ENCODE measurements at places on chromosomes 2 and 18.

GRCh38 chr2:29193681-29194080 is 78.5 kb downstream of the CLIP4 start:
- DNase-seq, result no peak

DNA sequence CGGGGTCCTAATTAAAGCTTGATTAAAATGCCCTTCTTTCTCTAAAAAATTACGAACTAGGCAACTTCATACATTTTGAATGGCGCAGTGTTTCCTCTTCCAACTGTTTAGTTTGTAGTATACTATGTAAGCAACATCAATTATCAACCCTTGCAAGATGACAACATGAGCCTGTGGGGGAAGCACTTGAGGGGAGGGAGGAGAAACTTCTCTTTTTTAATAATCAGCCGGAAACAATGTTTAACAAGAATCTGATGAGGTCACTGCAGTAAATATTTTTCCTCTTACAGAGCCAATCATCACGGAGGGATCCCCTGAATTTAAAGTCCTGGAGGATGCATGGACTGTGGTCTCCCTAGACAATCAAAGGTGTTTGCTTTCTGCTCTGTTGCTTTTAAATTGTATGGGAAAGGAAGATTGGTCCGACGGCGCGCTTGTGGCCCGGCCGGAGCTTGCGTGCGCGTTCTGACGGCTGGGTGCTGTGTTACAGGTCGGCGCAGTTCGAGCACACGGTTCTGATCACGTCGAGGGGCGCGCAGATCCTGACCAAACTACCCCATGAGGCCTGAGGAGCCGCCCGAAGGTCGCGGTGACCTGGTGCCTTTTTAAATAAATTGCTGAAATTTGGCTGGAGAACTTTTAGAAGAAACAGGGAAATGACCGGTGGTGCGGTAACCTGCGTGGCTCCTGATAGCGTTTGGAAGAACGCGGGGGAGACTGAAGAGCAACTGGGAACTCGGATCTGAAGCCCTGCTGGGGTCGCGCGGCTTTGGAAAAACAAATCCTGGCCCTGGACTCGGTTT is 5.3 kb upstream of the DLX1 start:
- DNase-seq, result no peak

GRCh38 chr2:234111523-234111922 is 61.0 kb downstream of the SPP2 start:
- DNase-seq, result no peak

GRCh38 chr2:43110442-43110871 is 115.9 kb downstream of the ZFP36L2 start:
- peak; percentile 68 for DNase-seq

DNA sequence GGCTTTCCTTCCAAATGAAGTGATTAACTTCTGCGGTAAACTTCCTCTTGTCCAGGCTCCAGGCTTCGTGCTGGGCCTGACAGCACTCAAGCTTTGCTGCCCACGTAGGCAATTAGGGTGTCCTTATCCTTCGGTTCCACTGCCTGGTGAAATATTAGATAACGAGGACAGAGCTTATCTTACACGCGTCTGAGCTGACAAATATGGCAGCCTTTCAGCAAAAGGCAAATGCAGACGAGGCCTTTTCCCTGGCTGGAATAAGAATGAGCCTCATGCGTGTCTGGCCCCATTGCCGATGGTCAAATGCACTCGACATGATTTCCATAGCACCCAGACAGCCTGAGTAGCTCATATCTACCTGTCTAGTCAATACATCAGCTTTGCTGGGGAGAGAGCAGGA is 141.5 kb downstream of the FAM210A start:
- DNase-seq, result no peak

- DNase-seq, result no peak
Measured at GRCh38 chr2:213227458-213227857, 56.8 kb upstream of the SPAG16 start.

- DNase-seq, result no peak
Measured at GRCh38 chr2:174752403-174753037, 11.8 kb downstream of the CHRNA1 start.

DNA sequence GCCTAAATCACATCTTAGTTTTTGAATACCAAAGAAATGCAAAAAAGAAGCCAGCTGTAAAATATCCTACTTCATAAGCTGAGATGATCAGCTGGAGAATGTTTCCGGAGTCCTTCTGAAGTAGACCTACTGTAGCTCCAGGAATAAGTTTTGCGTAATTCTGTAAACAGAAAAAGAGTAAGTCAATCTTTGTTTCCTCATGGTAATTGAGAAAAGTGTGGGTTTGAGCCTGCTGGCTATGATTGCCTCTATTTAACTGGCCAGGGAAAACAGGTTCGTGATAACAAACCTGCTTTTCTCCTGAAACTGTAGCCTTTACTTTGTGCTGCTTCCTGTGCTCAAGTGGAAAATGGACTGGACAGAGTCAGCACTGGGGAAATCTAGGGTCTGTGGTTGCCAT is 58.2 kb downstream of the ITGB6 start:
- no peak for DNase-seq

DNA sequence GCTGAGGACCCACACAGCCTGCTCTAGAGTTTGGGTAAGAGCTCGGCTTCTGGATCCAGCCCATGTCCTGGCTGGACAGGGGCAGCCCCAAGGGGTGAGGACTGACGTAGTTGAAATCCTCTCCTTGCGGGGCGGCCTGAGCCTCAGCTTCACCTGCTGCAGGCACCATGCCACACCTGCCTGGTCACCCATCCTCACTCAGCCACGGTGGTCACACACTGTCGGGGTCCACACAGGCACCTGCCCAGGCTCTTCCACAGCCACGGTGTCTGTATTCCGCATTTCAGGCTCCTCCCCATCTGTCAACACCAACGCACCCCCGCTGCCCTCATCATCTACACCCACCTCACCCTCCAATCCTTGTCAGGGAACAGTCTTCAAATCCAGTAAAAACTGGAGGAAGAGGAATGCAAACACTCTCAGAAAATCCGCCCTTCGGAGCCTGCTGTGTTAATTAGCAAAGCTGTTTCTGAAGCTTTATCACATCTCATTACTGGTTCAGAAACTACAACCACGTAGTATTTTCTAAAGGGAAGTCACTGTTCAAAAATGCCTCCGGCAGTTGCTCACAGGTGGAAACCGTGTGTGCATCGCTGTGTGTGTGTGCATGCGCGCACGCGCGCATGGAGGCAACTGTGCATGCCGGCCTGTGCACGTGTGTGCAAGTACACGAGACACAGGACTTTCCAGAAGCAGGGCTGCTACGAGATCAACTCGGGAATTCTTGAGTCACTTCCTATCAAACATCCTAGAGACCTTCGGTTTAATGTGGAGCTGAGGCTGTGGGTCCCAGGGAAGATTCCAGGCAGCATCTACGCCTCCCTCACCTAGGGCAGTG is 38.2 kb downstream of the SLC66A2 start:
- no peak for DNase-seq

DNA sequence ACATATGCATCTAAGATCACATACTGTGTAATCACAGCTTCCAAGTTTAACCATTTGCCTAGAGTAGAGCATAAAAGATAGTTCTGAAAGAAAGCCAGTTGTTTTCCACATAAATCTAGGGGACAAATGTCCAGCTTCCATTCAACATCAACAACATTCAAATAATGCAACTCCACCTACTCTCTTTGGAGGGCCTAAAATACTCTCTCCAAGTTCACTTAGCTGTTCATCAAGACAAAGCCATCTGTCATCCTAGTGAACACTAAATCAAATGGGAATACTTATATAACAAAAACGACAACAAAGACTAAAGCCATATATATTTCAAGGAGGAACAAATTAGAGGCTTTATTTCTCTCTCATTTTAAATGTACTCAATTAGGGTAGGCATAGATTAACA is 221.5 kb upstream of the CDH2 start:
- DNase-seq, result no peak

DNA sequence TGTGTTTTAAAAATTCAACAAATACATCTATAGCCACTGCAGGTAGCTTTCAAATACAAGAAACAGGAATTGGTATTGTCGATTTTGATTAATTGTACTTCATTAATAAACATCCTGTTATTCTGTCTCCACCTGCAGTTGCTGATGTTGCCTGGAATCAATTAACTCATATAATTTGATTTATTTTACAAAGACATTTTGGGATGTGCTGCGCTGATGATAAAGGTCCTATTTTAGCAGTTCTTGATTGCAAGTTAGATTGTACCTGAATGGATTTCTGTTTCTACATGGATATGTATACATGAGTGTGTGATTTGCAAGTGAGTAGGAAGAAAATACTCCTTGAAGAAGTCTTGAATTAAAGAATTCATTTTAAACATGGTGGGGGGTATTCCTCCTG is 605.3 kb downstream of the ARHGAP15 start:
- no peak for DNase-seq

- DNase-seq, result no peak
Measured at GRCh38 chr2:160694631-160695030, 201.0 kb upstream of the RBMS1 start.

- peak; percentile 35 for DNase-seq
Measured at GRCh38 chr18:40555914-40556313, 1399.1 kb upstream of the PIK3C3 start.

DNA sequence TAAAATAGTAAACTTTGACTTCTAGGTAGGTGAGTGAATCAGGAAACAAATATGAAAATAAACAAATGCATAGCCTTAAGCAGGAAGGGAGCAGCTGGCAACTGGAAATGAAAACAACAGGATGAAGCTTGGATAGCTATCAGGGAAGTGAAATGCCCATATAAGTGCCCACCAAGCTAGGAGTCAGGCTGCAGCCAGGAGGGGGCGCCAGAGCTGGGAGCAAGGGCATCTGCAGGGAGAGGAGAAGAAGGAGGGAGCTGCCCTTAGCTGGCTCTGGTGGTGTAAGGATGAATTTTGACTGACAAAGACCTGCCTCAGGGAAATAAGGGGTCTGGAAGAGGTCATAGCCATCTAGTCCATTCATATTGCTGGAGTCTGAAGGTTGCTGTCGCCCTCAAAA is 298.3 kb downstream of the TDRD15 start:
- no peak for DNase-seq

DNA sequence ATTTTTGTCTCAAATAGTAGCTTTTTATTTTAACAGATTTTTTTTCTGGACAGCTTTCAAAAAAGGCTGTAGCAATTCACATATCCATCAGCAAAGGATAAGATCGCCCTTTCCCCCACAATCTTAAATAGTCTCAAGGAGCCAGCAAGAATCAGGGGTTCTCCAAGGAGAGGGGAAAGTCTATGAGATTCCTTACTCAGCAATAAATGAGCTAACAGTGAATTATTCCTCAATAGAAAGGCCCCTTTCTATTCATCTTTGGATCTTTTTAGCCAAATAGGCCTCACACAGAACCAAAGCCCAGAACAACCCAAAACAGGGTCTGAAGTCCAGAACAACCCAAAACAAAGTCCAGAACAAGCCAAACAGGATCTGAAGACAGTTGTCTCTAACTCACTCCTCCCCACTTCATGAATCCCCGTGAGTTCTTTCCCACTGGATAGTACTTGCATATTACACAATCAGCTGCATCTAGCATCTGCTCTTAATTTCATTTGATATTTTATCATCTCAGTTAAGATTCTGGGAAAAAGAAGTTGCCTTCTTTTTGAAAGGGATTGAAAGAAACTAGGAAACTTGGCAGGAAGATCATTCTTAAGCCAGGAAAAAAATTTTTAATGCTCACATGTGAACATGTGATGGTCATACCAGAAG is 3.4 kb upstream of the DHRS9 start:
- no peak for DNase-seq

- DNase-seq, result no peak
Measured at GRCh38 chr18:31102025-31102684, at the start of gene DSC2. TSS of gene DSC2 (minus strand) at chr18:31102421. CDS start at chr18:31101971, 450 bp downstream.

DNA sequence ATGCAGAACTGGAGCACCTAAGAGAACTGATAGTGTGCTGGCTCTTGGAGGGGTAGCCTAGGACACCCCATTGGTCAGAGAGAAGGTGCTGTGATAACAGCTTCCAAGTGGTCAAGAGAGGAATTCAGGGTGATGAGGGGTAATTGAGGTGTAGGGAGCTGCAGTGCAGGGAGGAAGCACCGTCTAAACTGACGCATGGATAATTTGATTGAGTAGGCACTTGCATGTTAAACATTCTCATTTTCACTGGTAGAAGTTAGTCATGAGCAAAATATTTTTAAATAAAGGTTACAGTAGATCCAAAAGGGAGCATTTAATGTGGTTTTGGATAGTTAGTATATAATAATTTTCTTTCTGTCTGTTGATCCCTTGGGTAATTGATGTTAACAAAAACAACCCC is 155.1 kb upstream of the TCF4 start:
- no peak for DNase-seq

- DNase-seq, result no peak
Measured at GRCh38 chr2:228723599-228723998, 542.1 kb upstream of the SPHKAP start.

DNA sequence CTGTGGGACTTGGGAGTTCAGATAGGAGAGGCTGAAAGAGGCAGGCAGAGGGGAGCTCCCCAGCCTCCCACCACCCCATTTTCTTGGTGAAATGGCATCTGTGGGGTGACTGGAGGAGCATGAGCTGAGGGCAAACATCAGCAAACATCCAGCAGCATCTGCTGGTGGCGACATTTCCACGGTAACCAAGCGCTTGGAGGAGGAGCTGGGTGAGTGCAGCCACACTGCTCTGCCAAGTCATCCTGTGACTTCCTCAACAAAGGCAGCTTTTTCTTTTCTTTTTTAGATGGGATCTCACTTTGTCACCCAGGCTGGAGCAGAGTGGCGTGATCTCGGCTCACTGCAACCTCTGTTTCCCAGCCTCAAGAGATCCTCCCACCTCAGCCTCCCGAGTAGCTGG is 5.6 kb downstream of the TXNL4A start:
- DNase-seq, result no peak

DNA sequence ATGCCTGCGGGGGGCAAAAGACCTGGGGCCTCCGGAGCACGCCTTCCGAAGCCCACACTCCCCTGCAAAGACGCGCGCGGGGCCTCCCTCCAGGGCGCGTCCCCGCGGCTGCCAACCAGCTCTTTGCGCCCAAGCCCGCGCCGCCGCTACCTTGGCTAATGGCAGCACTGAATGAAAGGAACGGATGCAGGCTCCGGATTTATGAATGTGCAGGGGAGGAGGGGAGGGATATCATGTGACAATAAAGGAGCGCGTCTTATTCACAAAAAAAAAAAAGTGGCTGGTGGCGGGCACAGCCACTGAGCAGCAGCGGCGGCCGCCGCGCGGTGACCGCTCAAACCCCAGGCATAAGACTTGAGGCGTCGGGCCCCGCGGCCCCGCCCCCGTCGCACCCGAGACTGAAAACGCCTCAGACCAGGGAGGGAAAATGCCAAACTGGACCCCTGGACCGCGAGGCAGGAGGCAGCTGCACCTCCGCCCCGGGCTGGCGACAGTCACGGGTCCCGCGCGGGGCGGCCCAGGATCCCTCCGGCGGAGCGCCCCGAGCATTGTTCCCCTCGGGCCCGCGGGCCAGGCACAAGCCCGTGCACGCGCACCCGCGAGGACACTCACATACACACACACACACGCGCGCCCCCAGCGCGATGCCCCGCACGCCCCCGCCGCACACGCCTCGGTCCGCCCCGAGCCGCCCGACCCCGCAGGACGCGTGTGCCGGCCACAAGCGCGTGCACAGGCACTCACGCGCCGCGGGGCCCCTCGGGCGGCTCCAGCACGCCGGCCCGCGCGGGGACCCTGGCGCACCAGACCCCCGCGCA is 1.6 kb downstream of the SPRED2 start:
- DNase-seq, result peak; percentile 50

Measured in right lung (tissue), 10 donors.